ENCODE measurements at places on chromosomes 3 and 15.
A peak's percentile ranks its signal among the peaks of the same experiment; 100 is the strongest.

DNA sequence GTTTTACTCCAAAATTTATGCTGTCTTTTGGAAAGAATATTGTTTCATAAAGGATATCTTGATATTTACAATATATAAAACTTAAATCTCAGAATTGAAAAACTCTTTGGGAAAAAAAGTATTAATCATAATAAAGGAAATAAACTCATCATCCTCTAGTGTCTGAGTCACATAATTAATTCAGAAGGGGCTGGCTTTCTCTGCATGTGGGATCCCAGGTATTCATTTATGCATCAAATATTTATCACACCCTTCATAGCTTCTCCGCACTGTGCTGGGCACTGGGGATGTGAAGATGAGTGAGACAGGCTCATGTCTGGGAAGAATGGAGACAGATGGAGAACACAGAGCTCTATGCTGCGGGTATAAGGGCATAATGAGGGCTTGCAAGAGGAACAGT is 65.6 kb downstream of the CCNL1 start:
- DNase-seq: no peak

DNA sequence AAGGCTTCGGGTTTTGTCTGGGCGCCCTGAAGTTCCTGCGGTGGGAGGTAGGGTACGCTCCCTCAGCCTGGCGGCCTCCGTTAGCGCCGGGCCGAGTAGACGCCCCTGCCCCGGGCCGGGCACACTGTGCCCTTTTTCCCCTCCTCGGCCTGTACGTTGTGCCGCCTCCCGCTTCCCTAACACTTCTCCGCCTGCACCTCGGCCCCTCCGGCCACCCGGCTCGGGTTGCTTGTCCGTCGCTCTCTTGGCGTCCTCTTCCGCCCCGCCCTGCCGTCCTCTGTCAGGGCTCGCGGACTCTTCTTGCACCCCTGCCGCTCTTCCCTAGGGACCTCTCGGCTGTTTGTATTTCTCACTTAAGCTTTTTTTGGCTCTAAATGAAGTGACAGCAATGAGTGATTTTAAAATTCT is 384 bp downstream of the KNL1 start:
- no peak for DNase-seq

DNA sequence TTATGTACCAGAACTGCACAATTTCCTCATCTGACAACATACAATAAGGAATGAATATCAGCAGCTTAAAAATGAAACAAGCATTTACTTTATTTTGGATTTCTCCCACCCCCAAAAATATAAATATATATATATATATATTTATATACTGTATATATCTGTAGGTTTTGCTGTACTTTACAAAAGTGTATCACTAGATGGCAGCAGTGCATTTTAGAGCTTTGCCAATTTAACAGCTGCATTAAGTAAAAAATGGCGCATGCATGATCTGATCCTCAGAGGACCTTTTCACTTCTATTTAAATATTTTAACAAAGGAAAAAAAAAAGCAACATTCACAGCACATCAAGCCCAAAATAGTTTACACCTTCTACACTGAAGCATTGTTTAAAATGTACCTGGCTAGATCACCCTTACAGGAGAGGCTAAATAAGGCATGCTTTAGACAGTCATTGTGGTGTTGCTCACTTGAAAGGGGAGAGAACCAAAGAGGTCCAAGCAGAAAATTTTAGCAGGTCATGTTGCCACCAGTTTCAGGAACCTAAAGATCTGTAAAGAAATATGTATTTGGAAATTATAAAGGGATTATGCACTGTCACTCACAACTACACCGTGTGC is 72.6 kb downstream of the NPTN start:
- DNase-seq: peak; percentile 68

DNA sequence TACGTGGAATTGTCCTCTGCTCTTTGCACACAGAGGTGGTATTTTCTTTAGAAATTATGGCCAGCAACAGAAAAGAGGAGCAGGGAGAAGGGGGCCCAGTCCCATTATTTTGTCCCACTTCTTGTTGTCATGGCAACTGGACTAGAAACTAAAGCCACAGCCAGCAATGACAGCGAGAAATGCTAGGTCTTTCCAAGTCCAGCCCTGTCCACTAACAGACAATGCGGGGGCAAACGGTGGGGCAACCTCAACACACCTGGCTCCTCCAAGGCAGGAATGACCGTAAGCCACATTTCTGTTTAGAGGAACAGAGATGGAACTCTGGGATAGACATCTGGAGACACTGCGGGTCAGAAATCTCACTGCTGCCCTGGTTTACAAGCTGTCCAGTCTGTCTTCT is 107.3 kb downstream of the RFTN1 start:
- no peak for DNase-seq

DNA sequence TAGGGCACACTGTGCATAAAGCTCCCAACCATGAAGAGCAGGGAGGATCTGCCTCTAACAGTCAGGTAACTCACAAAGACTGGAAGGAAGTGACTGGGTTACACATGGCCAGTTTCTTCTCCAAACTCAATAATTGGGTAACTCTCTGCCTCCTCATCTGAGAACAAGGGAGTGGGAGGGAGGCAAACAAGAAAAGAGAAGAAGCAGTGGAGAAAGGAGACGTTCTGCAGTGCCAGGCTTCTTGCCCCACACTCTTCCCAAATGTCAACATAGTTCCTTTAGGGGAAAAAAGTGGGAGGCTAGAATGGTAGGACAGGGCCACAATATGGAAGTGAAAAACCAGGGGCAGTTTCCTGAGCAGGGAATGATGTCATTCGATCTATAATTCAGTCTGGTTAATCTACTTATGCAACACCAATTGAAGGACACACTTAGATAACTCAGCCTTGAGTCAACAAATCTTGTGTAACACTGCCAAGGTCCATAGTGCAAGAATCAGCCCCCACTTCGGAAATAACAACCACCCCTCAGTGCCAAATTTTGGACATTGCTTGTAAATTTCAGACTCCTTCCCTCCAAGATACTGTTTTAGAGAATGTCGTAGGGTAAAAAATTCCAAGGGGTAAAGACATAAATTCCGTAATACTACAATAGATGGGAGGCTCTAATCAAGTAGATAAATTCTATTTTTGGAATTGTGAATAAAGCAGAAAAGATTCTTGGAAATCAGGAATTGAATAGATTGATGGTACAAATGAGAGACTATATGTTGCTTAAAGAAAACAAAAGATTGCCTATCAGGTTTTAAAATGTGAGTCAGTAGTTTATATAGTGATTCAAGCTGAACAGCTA is 143.0 kb downstream of the LPP start:
- no peak for DNase-seq

DNA sequence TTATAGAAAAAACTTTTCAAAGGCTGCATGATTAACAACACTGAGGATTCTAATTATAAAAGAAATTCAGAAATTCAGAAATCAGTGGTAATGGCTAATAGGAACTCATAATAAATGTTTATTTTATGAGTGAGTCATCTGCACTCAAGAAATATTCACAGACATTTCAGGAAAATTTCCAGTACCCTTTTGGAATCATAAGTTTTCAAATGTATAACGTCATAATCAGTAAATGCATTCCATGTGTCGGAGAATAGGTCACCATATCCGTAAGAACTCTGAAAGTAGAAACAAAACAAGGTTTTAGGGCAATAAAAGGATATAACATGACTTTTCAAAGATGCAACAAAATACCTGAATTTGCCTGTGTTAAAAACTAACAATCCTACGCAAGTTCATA is 24.7 kb downstream of the EOGT start:
- DNase-seq: peak; percentile 50

DNA sequence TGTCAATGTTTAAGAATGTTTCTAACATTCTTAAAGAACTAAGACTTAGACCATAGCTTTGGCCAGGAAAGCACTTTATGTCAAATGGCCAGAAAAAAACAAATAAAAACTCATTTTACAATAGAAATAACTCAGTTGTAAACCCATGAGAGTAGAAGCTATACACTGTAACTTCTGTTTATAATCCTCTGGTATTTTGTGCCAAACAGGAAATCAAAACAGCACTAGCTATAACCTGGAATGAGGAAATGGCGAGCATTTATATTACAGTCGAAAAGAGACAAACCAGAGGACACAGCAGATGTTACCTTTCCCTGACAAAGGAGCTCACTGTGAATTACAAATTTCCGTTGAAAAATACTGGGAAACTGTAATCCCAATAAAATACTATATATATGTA is 10.3 kb downstream of the GK5 start:
- DNase-seq: no peak

DNA sequence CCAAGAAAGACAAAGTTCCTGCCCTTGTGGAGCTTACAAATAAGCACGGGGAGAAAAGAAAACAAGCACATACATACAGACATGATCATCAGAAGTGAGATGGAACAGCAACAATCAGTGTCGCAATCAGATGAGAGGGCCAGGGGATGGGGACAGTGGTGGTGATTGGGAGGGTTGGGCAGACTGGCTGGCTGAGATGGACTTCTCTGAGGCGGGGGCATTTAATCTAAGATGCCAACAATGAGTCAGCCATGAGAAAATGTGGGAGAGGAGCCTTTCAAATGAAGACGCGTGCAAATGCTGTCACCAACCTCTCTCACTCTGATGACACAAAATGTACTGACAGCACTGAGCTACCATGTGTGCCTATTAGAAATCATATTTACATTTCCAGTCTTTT is 81.4 kb downstream of the NCEH1 start:
- no peak for DNase-seq

- DNase-seq: no peak
These were observed 845.1 kb upstream of the NR2F2 start for GRCh38 chr15:95485367-95485766.

DNA sequence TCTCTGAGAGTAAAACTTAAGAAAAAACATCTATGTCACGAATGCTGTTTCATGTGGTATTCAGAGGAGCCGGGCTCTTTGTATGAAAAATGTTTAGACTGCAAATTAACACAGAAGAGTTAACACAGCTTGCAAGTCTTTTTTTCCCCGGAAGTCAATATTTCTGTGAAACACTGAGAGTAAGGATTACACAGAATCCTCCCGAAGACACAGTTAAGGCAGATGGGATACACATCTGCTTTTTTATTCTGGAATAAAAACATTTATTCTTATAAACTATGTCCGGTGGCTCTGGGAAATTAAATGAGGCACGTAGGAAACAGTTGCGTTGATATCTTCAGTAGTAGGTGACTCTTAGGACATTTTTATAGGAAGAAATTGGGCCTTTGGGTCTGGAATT is 180.6 kb downstream of the PTPRG start:
- no peak for DNase-seq

All from fibroblast of skin of left quadriceps (primary cell).